Epithelial cell of proximal tubule (primary cell): ENCODE measurements at places on chromosomes 5 and 9. TPM values are rescaled to one million over a fixed set of nuclear protein-coding genes. Genes with fewer than 3 reads are reported as not detected.

DNA sequence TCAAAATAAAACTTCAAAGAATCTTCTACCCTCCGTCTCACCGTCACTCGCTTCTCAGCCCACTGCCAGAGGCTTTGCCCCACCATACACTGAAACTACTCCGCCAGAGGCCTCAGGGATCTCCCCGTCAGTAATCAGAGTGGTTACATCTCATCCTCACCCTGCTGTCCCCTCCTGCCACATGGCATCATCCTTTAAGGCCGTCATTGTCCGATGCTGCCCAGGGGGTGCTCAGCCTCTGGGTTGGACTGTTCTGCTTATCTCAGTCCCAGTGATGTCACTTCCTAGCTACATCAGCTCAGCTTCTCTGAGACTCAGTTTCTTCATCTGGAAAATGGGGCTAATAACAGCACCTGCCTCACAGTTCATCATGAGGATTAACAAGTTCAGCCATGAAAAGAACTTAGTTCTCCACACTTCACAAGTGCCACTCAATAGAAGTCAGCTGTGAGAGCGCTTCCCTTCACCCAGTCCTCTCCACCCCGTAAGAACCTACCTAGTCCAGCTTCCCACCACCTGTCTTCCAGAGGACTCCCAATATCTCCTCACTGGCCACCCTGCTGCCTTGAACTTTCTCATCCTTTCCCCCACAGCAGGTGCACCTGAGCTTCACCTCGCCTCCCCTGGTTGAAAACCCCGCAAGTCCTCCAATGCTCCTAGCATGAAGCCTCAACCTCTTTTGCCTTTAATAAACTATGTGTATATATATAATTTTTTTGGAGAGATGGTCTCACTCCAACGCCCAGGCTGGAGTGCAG is 2.8 kb upstream of the IL3 start:
- no peak for DNase-seq

DNA sequence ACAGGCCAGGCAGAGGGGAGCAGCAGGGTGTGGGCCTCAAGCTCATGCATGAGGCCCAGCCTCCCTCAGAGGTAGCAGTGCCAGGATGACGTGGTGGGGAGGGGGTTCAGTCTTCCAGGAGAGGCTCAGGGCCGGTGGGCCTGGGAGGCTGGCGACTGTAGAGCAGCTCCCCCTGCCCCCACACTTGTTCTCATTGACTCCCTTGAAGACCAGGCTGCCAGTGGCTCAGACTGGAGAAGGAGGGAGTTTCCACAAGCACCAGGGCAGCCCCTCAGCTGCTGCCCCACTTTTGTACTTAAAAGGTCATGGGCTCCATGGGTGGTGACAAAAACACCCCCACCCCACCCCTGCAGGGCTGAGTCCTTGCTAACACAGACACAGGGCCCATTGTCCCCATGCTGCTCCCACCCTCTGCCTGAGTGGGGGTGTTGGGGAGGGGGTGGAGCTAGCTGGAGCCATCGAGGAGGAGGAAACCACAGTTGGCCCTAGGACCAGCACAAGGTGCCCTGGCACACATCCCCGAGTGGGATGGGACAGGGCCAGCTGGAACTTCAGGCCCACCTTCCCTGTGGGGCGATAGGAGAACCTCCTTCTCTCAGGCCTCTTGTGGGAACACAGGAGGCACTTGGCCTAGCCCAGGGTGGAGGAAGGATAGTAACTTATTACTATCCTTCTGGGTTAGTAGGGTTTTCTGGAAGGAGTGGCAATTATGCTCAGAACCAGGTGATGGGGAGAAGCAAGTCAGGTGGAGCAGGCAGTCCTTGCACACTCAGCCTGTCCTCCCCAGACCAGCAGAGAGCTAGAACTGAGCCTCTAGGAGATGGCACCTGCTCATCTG is 10.7 kb downstream of the PDLIM4 start:
- DNase-seq: no peak

Gene OR1L1
- total RNA-seq: not detected in 2 replicates

GRCh38 chr9:130893341-130894101 is 3.1 kb downstream of the QRFP start:
- no peak for DNase-seq

Gene MIGA2
- 18.0 and 25.4 TPM in 2 replicates for total RNA-seq

DNA sequence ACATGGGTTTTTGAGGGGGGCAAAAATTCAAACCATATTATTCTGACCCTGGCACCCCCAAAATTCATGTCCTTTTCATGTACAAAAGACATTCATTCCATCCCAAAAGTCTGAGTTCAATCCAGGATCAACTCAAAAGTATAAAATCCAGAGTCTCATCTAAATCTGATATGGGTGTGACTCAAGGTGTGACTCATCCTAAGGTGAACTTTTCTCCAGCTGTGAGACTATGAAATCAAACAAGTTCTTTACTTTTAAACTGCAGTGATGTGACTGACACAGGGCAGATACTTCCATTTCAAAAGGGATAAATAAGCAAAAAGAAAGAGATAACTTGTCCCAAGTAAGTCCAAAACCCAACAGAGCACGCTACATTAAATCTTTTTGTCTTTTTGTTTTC is 20.6 kb upstream of the CYLC2 start:
- DNase-seq: no peak

GRCh38 chr5:175264406-175264805 is 179.6 kb downstream of the DRD1 start:
- DNase-seq: no peak

Gene C5orf58
- not detected in 2 replicates for total RNA-seq

- no peak for DNase-seq
These were observed 97.3 kb upstream of the SH3GL2 start for GRCh38 chr9:17481565-17481964.

DNA sequence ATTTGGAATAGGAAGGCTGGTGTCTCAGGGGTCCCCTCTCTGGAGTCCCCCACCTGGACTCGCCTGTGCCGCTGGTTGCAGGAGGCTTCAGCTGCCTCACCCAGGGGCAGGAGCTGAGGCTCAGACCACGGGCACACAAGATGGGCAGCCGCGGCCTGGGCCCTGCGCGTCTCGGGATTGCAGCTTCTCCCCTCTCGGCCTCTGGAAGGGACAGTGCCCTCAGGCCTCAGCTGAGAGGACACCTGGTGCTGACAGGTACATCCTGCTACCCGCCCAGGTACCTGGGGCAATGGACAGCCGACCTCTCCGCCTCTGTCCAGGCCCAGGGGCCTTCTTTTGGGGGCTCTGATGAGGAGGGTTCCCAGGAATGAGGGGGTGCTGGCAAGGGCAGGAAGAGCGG is 38.3 kb downstream of the UNC5A start:
- DNase-seq: no peak

Gene LCNL1
- total RNA-seq: not detected in 2 replicates

Gene ATP10B
- total RNA-seq: 0.06 TPM in 1 of 2 replicates, not detected in the other

GRCh38 chr5:139696894-139697658 is 48.9 kb downstream of the CXXC5 start:
- DNase-seq: no peak

Gene FSTL4
- not detected in 2 replicates for total RNA-seq

Gene PCDHB6
- not detected in 2 replicates for total RNA-seq

GRCh38 chr5:9439531-9440292 is 106.2 kb downstream of the SEMA5A start:
- no peak for DNase-seq

Gene HAPLN1
- 0.07 TPM in 1 of 2 replicates, not detected in the other for total RNA-seq

DNA sequence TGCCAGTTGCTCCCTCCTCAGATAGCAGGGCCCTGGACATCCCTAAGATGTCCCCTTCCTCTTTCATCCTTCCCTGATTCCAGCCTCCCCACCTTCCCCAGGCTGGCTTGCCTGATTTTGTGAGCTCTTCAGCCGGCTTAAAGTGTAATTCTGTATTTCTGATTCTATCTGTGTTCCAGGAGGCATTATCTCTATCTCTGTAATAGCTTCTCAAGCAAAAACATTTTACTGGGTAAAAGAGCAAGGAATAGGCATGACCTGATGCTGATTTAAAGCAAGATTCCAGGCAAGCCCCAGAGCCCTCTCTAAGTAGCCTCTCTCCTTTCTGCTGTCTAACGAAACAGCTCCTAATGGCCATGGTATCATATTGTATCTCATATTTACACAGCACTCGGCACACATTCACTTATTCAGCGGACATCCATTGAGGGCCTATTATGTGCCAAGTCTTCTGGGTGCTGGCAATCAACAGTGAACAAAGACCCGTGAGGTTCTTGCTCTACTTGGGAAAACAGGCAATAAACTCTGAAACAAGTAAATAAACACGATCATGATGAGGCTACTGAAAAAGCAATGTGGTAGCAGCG is 100.9 kb upstream of the MSX2 start:
- no peak for DNase-seq

Gene KCNV2
- not detected in 2 replicates for total RNA-seq

DNA sequence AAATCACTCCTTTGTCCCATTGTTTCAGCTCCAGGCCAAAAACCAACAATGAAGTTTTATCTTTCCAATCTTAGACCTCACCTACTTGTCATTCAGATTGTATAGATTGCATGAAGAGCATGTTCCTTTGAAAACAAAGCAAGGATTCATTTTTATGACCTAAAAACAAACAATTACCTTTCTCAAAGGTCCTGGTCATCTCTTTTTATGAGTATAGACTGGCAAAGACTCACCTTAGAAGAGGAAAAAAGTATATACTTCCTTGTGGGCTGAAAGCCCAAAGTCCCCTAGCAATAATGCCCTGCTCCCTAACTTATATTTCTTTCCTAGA is 28.4 kb upstream of the TLE1 start:
- no peak for DNase-seq

Gene MVB12B
- total RNA-seq: 6.1 and 8.1 TPM in 2 replicates

DNA sequence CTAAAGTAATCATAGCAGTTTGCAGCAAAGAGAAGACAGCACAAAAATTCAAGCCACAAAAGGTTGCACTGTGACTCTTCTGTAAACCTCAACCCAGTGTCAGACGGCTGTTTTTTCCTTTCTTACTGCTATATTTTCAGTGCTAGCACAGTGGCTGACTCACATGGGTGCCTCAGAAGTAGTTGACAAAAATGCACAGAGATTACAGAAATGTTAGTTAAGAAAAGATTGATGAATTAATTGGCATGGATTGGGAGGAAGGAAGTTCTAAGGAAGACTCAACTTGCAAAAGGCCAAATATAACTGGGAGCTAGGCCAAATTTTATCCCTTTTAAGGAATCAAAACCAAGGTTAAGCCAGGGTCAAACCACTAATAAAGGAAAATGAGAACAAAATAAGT is 43.7 kb upstream of the ITGA1 start:
- DNase-seq: no peak
